ENCODE measurements at places on chromosomes 2 and 18.

GRCh38 chr2:231674587-231675338 is 33.6 kb upstream of the PTMA start:
- peak; percentile 22 for DNase-seq

- DNase-seq: no peak
Measured at GRCh38 chr18:48536516-48536915, 2.3 kb upstream of the CTIF start.

DNA sequence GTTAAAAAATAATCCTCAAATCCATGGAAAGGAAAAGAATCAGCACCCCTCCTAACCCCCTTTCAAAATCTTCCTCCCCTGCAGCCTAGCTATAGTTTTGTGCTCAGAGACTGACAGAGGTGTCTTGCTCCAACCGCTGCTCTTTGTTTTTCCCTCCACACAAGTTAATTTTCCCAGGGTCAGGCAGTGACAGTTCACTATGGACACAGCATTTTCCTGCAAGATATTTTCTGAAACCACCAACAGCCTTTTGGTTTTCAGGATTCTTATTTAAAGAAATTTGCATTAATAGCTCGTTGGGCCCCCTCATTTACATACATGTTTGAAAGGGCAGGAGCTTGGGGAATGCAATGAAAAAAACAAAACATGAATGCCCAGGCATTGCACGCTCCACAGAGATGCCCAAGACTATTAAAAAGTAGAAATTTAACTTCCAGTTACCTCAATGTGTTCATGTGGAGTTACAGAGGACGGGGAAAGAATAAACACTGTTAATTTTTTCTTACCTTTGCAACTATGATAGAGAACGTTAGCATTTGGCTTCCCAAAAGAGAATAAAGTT is 71.4 kb upstream of the CXCR4 start:
- DNase-seq: no peak

DNA sequence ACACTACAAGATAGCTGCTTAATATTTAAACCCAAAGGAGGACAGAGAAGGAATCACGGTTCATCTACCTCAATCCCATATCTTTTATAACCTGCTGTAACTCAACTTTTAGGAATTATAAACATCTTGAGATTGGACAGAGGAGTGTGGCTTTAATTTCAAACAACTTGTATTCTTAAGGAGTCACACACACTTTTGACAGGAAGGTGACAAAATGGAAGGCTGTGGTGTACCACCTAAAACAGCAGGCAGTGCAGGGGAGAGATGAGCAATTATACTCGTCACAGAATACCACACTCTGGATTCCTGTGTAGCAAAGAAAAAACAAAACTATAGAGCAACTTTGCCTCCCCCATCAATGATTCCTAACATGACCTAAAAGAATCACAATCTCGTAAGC is 194.8 kb downstream of the ZEB2 start:
- no peak for DNase-seq

- DNase-seq: no peak
Measured at GRCh38 chr18:58405107-58405898, 223.6 kb downstream of the ALPK2 start.

- DNase-seq: no peak
Measured at GRCh38 chr2:191363267-191363666, 118.1 kb downstream of the MYO1B start.

DNA sequence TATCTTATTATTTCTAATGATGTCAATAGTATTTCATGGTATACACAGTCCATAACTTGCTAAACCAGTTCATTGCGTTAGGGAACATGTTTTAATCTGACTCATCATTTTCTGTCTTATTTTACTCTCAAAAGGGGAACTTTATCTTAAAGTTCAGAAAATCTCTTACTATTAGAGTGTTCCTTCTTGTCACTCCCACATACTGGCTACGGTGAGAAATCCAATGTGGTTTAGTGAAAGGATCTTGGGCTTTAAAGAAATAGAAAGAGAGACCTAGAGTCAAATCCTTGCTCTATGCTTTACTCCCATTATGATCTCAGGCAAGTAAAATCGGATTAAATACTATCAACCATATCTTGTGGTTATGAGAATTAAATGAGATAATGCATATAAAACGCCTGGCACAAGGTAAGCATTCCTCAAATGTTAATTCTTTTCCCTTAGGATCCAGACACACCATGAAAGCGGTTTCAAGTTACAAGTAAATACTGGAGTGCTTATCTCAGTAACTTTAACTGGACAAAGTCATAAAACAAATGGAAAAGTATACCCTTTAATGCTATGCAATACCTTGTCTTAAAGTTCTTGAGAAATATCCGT is 576.0 kb downstream of the ARHGAP15 start:
- no peak for DNase-seq

DNA sequence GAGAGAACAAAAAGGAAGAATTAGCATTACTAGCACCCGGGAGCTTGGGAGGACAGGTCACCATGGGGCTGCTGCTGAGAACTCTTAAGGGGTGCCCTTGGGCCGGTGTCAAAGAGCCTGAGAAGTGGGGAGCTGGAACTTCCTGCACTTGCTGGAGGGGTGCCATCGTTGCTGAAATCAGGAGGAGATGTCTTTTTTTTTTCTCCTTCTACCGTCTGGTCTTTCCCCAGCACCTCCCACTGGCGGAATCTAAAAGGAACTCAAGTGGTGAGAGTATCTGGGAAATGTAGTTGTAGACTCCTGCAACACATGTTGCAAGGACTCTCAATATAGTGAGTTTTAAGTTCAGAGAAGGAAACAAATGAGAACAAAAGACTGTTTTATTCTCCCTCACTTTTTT is 6.1 kb upstream of the AMMECR1L start:
- DNase-seq: no peak

DNA sequence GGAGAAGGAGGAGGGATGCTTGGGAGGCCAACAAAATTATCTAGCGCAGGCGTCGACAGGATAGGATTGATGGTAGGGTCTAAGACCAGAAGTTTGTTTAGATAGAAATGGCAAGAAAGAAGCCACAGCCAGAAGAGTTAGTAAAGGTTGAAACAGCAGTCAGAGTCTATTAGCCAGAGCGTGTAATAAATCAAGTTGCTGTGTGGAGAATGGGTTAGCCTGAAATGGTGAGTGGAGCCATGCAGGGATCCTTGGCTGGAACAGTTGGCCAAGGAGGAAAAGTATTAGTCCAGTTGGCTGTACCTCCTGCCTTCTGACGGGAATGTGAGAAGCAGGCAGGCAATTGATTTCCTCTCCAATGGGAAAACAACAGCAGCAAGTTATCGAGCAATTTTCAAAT is 190.7 kb upstream of the CCDC68 start:
- no peak for DNase-seq

DNA sequence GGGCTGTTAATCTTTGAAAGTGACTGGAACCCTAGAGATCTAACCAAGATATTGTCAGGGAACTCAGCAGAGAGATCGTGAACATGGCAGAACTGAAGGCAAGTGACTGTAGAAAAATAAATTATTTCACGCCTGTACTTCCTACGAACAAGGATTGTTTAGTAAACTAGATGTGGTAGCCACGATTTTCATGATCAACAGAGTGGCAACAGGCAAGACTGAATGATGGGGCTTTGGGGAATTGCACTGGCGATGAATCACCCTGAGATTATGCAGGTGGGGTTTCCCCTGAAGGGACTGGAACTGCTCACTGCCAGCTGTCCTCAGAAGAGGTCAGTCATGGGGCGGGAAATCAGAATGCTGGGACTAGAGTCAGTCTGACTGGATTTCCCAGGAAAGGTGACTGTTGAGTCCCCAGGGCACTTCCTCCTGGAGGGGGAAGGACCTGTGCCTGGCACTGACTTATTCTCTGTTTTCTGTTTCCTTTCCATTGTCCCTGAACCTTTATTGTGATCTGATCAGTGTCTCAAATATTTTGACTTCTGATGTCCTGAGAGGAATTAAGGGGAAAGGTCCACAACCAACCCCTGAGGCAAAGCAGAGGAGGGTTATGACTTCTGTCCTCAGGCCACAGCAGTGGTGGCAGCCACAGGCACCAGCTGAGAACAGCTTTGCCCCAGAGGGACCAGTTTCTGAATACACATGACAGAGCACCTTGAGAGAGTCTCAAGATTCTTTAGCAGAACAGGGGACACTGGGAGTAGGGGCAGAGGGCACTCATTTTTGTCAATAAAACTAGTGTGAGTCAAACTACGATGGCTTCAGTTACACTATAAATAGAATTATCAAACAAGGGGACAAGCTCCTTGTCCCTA is 70.0 kb downstream of the NAB1 start:
- DNase-seq: no peak

DNA sequence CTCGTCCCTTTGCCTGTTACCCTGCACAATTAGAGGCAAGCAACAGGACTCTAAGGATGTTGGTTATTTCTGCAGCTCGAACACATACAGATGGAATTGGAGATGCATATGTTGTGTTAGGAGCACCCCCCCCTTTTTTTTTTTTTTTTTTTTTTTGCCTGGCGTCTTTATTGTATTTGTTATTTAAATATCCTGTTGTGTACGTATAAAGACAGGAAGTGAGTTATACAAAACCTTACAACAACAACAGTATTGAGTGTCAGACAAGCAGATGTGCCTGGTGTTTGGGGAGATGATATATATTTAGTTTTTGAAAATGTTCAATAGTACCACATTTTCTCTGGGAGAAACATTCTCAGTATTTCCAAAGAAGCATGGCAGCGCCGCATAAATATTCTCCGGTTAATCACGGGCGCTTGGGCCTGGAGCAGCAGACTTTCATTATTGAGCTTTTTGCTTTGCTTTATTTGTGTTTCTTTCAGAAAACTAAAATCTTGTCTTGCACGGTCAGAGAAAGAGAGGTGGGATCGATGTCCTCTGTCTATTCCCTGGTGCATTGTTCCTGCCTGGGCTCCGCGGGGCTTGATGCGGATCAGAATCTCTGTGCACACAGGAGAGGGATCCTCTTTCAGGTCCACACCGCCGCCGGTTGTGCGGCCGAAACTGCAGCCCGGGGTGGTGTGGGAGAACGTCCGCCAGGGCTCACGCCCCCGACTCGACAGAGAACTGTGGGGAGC is 23.2 kb upstream of the ZNF516 start:
- no peak for DNase-seq

DNA sequence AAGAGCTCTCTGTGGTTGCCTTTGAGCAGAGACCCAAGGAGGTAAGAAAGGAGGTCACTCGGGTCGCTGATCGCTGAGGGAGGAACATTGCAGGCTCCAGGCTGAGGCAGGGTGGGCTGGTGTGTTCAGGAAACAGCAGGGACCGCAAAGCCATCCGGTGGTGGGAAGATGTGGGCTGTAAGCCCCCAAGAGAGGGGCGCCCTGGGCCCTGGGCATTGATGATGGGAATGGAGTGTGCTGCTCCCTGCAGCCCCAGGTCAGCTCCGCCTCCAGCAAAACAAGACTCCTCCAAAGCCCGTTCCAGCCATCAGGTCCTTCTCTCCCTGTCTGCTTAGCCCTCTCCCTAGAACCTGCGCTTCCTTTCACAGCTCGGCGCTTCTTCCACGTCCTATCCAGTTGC is 229.7 kb downstream of the KLHL29 start:
- no peak for DNase-seq

- DNase-seq: no peak
Measured at GRCh38 chr2:120348737-120349439, 3.0 kb downstream of the INHBB start.

GRCh38 chr2:180156651-180157050 is 149.6 kb upstream of the CWC22 start:
- no peak for DNase-seq

- no peak for DNase-seq
Measured at GRCh38 chr18:44343570-44343969, 337.1 kb upstream of the SETBP1 start.

DNA sequence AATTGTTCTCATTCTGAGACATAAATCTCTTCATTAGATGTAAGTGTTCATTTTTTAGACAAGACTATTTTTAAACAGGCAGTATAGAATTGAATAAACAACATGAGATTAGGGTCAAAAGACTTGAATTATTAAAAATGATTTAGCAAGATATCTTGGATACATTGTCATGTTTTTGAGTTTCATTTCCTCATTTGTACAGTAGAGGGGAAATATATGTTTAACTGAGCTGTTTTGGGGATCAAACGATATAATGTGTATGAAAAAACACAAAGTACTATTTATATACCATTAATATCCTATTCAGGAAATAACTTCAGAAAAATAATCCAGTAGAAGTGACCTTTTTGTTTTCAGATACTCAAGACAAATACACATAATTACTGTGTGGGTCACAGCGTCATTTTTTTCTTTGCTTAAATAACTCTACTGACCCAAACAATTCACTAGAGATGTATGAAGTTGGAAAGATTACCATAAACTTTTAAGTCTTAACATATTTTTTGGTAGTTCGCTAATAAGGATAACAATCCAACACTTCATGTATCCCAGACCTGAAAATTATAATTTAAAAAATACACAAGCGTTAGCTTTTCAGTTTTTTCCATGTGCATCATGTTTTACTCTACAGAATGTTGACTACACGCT is 896 bp upstream of the ASXL3 start:
- DNase-seq: no peak

DNA sequence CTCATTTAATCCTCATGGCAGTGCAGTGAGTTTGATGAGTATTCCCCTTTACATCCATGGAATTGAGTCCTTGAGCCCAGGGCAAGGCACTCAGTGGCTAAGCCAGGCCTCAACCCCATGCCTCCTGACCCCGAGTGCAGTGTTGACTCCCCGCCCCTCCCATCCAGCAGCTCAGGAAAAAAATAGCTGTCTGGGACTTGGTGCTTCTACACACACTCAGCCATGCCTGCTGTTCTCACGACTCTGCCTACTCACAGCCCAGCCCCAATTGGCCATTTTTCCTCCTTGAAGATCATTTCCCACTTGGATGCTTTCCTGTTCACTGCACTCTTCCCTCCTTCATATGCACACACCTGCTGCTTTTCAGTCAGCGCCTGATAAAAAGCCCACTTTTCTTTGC is 8.8 kb downstream of the FOSL2 start:
- DNase-seq: no peak

DNA sequence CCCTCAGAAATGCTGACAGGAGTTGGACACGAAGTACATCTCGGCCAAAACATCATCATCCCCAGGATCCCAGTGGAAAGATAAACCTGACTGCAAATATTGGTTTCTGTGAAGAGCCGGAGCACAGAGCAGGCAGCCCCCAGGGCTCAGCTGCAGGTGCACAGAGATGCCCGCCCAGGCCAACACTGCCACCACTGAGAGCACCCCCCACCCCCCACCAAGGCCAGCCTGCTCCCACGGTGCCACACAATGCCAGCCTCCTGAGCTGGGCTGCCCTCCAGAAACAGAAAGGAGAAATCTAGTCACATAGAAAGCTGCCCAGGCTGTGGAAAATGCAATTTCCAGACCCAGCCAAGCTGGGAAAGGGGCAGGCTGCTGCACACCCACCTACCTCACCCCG is 71.7 kb downstream of the GALNT14 start:
- no peak for DNase-seq
